Type B pancreatic cell (in vitro differentiated cells): ENCODE measurements at places on chromosomes 3 and 15.

DNA sequence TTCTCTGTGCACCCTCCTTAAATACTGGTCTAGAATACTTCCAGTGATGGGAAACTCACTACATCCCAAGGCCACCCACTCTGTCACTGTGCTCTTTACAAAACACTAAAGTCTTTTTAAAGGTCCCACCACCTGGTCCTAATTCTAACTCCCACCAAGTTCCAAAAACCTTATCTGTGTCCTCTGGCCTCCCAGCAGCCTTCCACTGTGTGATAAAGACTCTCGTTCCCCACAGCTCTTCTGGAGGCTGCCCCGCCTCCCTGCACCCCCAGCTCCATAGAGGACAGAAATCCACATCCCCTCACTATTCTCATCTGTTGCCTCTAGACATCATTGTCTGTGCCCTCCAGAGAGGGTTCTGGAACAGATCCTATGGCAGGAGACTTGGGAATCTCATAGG is 276.4 kb downstream of the FAM43A start:
- peak; percentile 11 for DNase-seq

- DNase-seq, result no peak
These were observed 200.3 kb upstream of the IL12A start for GRCh38 chr3:159788291-159788690.

GRCh38 chr3:108940166-108940565 is 13.5 kb downstream of the GUCA1C start:
- DNase-seq, result no peak

- DNase-seq, result no peak
These were observed 1.3 kb upstream of the STAG1 start for GRCh38 chr3:136753326-136753939.

GRCh38 chr15:78272316-78272715 is 8.0 kb downstream of the DNAJA4 start:
- no peak for DNase-seq

GRCh38 chr3:197811343-197811742 is 20.3 kb downstream of the LRCH3 start:
- DNase-seq, result no peak

DNA sequence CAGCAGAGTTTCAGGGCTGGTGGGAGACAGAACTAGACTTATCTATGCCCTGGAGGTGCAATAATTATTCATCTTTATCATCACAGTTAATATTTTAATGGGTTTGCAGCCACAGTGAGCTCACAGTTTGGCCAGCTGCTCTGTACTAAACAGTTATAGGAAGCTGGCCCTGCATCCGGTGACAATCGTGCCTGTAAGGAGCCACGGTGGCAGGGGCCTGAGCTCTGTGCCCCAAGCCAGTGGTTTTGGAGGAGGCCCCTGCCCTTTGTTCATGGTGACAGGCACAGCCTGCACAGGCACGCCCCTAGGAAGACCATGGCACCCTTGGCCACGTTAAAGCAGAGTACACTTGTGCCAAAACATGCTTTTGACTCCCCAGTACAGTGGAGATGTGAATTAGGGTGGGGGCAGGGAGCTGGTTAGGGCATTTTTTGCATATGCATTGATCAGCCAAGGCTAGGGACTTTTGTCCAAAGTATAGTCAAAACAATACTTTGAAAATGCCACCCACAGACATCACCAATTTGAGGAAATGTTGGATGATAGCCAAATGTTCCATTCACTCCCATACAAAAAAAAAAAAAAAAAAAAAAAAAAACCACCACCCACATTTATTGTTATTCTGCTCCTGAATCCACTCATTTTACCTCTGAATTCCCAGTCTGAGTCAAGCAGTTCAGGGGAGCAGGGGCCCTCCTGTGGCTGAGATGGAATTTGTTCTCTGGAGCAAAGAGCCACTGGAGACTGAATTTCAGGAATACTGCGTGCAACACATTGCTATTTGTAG is 3.4 kb upstream of the RFTN1 start:
- no peak for DNase-seq

DNA sequence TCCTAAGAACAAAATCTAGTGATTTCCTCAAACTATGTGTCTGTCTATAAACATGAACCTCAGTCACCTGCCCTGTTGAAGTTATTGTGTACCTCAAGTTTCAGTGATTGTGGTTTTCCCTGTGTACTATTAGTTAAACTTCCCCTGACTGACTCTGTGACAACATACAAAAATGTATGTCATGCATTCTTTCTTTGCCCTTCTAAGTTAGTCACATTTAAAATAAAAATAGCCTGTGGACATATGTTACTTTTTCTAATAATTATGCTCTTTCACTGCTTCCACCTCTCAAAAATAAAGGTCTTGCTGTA is 29.8 kb downstream of the EPHA6 start:
- DNase-seq, result no peak

GRCh38 chr15:98547741-98548138 is 100.6 kb upstream of the IGF1R start:
- no peak for DNase-seq

DNA sequence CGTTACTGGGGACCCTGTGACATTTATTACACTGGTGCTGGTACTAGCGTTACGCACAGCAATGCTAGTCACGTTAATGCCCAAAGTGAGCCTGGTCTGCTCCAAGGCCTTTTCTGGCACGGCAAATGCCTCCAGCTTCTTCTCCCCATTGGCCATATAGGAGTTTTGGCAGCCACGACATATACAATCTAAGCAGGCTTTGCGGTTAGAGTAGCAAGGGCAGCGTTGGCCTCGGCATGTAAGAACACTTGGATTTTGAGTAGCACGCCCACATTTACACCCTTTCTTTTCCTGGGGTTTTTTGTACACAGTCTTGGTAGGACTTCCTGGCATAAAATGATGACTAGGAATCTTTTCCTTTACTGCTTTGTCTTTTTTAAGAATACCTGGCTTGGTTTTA is 44.9 kb downstream of the MSL2 start:
- no peak for DNase-seq

- DNase-seq, result no peak
These were observed 103.8 kb upstream of the PRICKLE2 start for GRCh38 chr3:64329037-64329436.

- no peak for DNase-seq
These were observed 9.7 kb downstream of the ZXDC start for GRCh38 chr3:126465928-126466544.

GRCh38 chr3:79726786-79727185 is 41.0 kb downstream of the ROBO1 start:
- DNase-seq, result no peak

GRCh38 chr3:128289534-128289933 is 136.3 kb downstream of the EEFSEC start:
- DNase-seq, result no peak

- peak; percentile 80 for DNase-seq
These were observed at the start of gene FBN1 for GRCh38 chr15:48645558-48646330. TSS of gene FBN1 (minus strand) at chr15:48645709. CDS start at chr15:48644769, 940 bp downstream.

DNA sequence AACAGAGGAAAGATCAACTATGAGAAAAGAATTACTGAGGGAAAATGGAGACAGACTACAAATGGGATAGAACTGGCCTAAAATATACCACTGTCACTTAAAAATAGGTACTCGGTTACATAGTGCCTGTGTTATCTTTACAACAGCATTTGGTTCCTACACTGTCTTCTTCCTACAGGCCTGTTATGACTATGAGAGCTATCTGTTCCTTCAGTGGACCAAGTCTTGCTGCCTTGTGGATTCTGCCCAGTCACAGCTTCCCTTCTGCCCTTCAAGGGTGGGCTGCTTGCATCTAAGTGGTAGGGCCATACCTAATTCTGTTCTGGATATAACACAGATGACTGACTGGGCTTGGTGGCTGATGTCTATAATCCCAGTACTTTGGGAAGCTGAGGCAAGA is 13.8 kb upstream of the ARHGEF3 start:
- DNase-seq, result no peak

DNA sequence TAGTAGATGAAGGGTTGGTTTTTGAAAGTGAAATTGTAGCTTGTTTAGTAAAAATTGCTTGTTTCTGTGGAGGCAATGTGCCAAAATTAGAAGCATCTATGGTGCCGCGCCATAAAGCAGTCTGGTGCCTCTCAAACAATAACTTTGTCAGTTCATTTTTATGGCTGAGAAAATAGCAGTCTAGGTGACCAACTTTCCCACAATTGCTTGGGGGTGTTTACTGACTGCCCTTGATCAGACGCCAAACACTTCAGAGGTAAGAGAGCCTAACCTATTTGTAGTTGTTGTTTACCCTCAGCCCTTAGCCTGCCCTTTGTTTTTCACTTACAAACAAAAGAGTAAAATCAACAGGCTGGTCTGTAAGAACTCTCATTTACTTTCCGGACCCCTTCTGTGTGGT is 174.5 kb downstream of the FNDC3B start:
- no peak for DNase-seq

DNA sequence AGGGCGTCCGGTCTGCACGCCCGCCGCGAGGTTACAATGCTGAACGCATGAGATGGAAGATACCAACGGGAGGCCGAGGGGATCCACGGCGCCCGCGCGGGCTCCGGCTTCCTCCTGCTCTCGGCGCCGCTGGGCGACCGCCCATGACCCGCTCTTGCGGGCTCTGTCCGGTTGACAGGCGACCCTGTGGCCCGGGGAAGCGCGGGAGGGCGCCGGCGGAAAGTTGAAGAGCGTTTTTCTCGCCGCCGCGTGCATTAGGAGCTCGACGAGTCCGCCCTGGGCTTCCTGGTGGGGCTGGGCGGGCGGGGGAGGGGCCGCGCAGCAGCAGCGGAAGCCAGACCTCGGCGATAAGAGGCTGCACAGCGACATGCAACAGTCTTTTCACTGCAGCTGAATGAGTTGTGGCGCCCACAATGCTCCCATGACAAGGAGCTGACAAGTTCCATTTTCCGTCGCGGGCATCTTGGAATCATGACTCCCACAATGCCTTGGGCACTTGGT is at the start of gene MBNL1:
Gene MBNL1, plus strand, starts transcription at position 375 of the 501 bp plus-strand sequence. CDS start 31,265 bp downstream, outside the sequence.
- peak; percentile 80 for DNase-seq

GRCh38 chr15:81275711-81276392 is 48.1 kb downstream of the STARD5 start:
- no peak for DNase-seq

GRCh38 chr3:113097960-113098447 is 107.2 kb downstream of the GTPBP8 start:
- no peak for DNase-seq

DNA sequence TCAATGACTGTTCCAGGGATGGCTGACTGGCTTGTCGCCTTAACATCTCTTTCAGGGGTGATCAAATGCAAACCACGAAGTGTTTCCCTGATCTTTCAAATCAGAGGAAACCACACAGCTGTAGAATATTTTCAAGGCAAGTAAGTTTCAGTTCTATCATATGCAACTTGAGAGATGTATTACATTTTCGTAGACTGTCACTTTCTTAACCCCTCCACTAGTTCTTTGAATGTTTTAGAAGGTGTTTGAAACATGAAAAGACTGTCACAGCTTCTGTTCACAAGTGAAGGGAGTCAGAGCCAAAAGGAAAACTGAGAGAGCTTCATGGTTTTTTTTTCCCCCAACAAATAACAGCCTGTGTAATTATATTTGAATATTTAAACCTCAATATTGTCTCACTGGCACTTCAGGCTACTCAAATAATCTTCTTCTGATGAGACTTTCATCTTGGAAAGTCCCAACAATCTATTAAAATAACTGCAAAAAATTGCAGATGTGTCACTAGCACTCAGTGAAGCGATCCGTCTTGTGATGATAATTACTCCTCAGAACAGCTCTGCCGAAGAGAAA is 25.9 kb upstream of the CAPN7 start:
- DNase-seq, result no peak

GRCh38 chr15:66928101-66928500 is 137.3 kb upstream of the SMAD3 start:
- no peak for DNase-seq

DNA sequence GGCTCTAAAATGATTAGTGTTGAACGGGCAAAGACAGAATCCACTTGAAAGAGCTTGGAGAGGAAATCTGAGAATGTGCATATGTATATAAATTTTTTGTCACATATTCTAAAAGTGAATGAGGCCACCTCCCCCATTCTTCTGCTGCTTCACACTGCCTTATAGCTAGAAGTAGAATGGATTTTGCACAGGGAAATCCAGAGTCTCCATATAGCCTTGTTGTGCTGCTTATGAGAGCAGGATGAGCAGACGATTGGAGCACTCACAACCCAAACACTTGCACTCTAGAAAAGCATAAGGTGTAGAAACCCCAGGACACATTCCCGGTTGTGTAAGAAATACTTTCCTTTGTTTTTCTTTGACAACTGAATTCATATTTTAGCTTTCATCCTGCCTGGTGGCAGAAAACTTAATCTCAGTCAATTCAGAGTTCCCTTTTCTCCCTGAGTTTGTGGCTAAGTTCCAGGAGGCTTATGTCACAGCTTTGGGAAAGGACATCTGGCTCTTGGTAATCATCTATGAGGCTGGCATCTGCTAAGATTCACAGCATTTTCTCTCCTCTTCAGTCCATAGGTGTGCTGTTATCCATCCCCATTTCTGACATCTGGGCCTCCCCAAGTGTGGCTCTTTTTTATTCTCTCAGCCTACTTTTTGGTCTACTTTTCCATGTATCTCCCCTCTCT is 188.4 kb upstream of the PFN2 start:
- no peak for DNase-seq

DNA sequence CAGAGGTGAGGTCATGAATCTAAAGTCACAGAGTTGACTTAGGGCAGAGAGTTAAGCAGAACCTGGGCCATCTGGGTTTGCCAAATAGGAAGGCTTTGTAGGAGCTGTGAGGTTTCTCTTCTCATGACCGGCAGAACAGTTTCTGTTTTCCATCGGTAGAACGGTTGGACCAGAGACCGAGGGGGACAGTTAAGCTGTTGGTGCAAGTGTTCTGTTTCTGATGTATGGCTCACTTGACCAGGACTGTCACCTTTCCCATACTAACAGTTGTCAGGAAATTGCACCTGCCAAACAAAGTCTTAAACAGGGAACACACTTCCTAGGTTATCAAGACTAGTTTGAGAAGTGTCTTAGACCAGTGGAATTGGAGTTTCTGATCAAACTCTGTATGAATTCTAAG is 158.3 kb downstream of the PDCD6IP start:
- no peak for DNase-seq

DNA sequence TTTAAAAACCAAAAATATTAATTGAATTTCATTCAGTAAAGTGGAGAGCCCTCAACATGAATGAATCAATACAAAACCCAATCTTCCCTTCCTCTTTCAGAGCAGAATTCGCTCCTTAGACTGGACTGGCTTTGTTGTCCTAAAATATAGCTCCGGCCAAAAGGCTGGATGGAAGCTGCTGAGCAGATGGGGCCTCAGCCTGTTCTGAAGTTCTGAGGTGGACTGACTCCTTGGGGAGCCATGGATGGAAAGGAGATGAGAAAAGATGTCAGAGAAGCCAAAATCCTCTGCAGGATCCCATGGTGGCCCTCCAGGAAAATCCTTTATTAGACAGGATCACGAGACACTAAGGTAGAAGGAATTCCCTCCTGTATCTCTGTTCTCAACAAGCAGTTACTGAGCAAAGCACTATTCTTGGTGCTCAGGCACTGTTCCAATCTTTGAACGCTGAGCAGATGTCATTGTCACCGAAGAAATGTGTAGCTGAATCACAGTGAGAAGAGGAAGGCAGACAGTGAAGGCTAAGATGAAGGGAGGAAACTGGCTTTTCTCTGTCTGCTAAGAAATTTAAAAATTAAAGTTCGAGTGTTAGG is 122.0 kb downstream of the SEMA6D start:
- no peak for DNase-seq

- DNase-seq, result no peak
These were observed 17.1 kb upstream of the SKIC8 start for GRCh38 chr15:78316283-78317083.
